NCI-H187 treated with DMSO at 0.1 percent for 48 hours (cell line): ENCODE measurements at places on chromosomes 12 and 14.

DNA sequence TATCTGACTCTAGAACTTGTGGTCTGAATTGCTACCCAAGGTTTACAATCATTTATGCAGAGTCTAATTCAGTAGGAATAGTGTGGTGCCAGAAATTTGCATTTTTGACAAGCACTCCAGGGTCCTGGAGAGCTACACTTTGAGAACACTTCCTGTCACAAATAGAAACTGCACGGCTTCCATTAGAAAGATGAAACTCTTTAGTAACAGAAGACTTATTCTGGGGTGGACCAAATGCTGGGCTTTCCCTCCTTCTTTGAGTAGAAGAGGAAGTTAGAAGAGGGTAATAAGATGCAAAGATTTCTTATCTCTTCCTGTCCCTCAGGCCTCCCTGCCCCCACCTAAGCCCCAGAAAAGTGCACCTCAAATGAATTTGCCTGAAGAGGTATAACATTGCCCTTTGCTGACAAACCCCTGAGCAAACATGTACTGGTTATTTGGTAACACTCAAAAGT, 28.4 kb downstream of the DGLUCY start:
- no peak for DNase-seq

- no peak for DNase-seq
Measured at GRCh38 chr14:51807356-51807755, 53.1 kb upstream of the GNG2 start.

DNA sequence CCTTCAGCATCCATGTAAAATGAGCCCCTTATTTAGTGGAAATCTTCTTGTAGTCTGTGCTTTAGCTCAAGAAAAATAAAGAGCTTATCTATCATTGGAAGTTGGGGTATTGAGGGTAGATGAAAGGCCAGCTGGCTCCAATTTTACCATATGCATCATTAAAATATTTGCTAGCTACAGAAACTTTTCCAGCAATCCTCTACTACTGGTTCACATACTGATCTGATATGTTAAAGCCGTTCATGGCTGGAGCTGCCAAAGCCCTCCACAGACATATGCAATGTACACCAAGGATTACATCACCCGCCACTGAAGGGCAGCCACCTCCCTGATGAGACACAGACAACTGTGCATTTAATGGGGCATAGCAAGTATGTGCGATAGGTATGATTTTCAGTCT, 1205.3 kb downstream of the GALC start:
- DNase-seq, result no peak

DNA sequence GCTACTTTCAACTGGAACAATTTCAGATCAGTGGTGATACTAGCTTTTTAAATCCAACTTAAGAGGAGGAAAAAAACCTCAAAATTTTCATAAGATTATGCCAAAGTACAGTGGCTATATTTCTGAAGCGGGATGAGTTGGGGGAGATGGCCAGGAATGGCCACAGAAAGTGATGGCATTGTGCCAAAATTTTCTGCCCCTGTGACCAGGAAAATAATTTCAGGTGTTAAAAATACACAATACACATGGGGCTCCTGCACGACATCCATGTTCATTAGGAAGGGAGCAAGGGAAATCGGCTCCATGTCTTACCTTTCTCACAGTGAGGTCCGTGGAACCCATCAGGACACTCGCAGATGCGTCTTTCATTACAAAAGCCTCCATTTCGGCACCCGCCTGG, 53.7 kb downstream of the WIF1 start:
- no peak for DNase-seq

GRCh38 chr14:104358528-104359300, 220.3 kb downstream of the KIF26A start:
- DNase-seq, result no peak

GRCh38 chr14:42192738-42193653, 586.3 kb downstream of the LRFN5 start:
- DNase-seq, result no peak

DNA sequence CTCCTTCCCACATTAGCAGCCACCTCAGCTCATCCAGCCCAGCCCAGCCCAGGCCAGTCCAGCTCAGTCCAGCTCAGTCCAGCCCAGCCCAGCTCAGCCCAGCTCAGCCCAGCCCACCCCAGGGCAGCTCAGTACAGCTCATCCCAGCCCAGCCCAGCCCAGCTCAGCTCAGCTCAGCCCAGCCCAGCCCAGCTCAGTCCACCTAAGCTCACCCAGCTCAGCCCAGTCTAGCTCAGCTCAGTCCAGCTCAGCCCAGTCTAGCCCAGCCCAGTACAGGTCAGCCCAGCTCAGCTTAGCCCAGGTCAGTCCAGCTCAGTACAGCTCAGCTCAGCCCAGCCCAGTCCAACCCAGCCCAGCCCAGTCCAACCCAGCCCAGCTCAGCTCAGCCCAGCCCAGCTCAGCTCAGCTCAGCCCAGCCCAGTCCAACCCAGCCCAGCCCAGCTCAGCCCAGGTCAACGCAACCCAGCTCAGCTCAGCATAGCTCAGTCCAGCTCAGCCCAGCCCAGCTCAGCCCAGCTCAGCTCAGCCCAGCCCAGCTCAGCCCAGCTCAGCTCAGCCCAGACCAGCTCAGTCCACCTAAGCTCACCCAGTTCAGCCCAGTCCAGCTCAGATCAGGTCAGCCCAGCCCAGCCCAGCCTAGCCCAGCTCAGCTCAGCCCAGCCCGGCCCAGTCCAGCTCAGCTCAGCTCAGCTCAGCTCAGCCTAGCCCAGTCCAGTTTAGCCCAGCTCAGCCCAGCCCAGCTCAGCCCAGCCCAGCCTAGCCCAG, 63.0 kb downstream of the TMEM121 start:
- DNase-seq, result no peak

DNA sequence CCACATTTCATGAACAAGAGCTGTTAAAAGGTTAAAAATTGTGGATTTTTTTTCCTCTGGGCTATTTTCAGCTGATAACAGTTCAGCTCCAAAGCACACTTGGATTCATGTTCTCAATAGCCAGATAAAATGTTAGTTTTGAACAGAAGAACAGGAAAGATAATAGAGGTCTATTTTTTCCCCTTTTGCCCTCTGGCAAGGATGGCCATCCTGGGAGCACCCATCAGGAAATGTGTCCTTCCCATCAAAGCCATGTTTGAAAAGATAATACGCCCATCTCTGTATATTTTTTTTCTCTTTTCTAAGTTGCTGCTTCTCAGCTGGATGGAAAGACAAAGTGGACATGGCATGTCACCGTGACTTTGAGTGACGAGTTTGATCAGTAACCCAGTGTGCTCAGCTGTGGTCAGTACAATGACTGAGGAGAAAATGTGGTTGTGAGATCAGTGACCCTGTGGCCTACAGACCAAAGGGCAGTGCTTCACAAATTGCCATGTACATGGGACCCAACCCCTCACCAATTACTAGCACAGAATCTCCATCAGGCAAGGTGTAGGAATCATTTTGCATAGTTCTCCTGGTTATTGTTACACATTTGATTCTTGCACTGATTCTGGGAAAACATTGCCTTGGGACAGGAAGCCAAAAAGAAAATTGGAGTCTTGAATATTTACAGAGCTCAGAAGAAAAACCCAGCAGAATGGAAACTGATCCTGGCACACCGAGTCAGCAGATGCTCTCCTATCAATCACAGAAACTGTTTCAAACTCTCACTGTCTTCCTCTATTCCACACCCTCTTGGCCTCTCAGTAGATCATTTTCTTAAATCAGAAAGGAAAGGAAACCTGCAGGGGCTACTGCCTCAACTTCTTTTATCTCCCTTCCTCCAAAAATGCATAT, 64.3 kb downstream of the ANO6 start:
- no peak for DNase-seq
